ENCODE measurements at places on chromosomes 16 and 17. TPM values are rescaled to one million over a fixed set of nuclear protein-coding genes. Genes with fewer than 3 reads are reported as not detected.

DOC2B gene
- 0.25 TPM for total RNA-seq

MXRA7 gene
- total RNA-seq: 17.4 TPM

TBC1D3B gene
- total RNA-seq: 10.8 TPM

TBC1D3 gene
- total RNA-seq: not detected

FA2H gene
- not detected for total RNA-seq

DNA sequence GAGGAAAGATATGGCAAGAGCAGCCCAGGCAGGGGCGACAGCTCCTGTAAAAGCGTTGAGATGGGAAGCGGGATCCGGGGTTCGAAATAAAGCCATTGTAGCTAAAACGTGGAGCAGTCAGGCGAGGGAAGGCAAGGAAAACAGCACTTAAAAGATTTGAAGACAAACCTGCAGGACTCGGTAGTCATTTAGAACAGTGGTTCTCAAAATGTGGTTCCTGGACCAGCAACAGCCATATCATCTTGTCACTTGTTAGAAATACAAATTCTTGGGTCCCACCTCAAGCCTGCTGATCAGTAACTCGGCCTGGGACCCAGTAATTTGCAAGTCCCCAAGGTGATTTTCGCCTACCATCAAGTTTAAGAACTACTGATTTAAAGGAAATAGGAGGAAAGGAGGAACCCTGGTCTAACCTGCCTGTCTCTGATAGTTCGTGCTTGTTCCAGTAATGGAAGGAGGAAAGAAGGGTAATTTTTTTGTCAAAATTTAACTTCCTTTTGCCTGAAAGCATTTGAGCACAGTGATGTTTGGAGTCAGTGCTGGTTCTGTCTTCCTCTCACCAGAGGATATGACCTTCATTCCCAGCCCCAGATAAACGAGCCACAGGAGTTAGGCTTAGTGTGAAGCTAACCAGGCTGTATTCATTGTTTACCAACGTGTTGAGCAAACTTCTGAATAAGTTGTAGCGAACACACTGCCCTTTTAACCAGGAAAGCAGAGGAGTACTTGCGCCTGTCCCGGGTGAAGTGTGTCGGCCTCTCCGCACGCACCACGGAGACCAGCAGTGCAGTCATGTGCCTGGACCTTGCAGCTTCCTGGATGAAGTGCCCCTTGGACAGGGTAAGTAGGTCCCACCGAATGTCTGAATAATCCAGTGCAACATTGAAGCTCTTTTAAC lies 1.1 kb downstream of the ORC6 start:
- DNase-seq: no peak
- H3K4me3 ChIP-seq: no peak overlapping the region
- H3K27me3 ChIP-seq: no peaks in the 10 kb centered on the region
- H3K27ac ChIP-seq: no peak overlapping the region

GRCh38 chr16:19746561-19746960 lies 28.5 kb downstream of the IQCK start:
- no peak for DNase-seq
- H3K27ac ChIP-seq: no peak overlapping the region
- H3K36me3 ChIP-seq: no peaks in the 10 kb centered on the region
- H3K4me3 ChIP-seq: no peak overlapping the region
- no peaks in the 10 kb centered on the region for H3K4me1 ChIP-seq

- H3K4me3 ChIP-seq: peak overlapping the region; percentile 18
- H3K27ac ChIP-seq: no peak overlapping the region
- H3K36me3 ChIP-seq: peaks cover 2% of the 10 kb centered on the region
- DNase-seq: no peak
Measured at GRCh38 chr17:8632061-8632460, 1.5 kb upstream of the MYH10 start.

- H3K27ac ChIP-seq: no peak overlapping the region
- H3K36me3 ChIP-seq: no peaks in the 10 kb centered on the region
- H3K4me1 ChIP-seq: peaks cover 5% of the 10 kb centered on the region
- H3K27me3 ChIP-seq: peaks cover 9% of the 10 kb centered on the region
- no peak for DNase-seq
Measured at GRCh38 chr17:57051886-57052361, 33.1 kb upstream of the AKAP1 start.

GRCh38 chr16:58243528-58244004 lies 45.7 kb upstream of the CSNK2A2 start:
- H3K4me3 ChIP-seq: peak overlapping the region; percentile 51
- no peak overlapping the region for H3K27ac ChIP-seq
- H3K36me3 ChIP-seq: no peaks in the 10 kb centered on the region
- H3K4me1 ChIP-seq: peaks cover 9% of the 10 kb centered on the region
- DNase-seq: peak; percentile 12
- H3K27me3 ChIP-seq: peaks cover 27% of the 10 kb centered on the region

DNA sequence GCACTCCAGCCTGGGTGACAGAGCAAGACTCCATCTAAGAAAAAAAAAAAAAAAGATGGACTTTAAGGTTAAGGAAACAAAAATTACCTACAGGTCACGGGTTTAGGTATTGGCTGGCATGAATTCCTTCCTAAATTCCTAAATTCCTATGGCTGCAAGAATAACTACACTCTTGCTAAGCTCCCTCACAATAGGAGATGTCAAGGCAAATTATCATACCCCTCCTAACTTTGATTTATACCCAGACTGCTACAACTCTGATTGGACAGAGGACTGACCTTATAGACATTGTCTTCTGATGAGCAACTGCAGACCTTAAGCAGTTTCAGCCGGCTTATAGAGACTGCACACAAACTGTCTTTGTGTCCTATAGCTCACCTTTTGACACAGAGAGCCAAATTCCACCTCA lies 25.1 kb upstream of the TMC7 start:
- H3K27me3 ChIP-seq: peaks cover 6% of the 10 kb centered on the region
- no peak overlapping the region for H3K4me3 ChIP-seq
- H3K27ac ChIP-seq: no peak overlapping the region
- H3K36me3 ChIP-seq: no peaks in the 10 kb centered on the region
- DNase-seq: no peak

- H3K4me1 ChIP-seq: peaks cover 46% of the 10 kb centered on the region
- H3K27ac ChIP-seq: peak overlapping the region; percentile 84
- H3K27me3 ChIP-seq: no peaks in the 10 kb centered on the region
Measured at GRCh38 chr17:49387498-49388289, 25.6 kb upstream of the ZNF652 start.

DNA sequence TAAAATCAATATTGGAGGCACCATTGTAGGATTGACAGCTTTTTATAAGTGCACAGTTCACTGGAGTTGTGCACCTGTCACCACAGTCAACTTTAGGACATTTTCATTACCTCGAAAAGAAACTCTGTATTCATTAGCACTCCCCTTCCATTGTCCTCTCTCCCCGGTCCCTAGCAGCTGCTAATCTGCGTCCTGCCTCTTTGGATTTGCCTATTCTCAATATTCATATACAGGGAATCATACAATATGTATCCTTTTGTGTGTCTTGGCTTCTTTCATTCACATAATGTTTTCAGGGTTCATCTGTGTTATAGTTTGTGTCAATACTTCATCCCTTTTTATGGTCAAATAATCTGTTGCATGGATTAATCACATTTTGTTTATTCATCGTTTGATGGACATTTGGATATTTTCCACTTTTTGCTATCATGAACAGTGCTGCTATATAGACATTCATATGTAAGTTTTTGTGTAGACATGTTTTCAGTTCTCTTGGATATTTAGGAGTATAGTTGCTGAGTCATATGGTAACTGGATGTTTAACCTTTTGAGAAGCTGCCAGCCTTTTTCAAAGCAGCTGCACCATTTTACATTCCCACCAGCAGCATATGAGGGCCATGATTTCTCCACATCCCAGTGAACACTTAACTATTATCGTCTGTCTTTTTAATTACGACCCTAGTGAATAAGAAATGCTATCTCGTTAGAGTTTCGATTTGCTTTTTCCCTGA lies 9.8 kb downstream of the DNAJA3 start:
- DNase-seq: no peak
- H3K27ac ChIP-seq: peak overlapping the region; percentile 57
- no peaks in the 10 kb centered on the region for H3K27me3 ChIP-seq

DNA sequence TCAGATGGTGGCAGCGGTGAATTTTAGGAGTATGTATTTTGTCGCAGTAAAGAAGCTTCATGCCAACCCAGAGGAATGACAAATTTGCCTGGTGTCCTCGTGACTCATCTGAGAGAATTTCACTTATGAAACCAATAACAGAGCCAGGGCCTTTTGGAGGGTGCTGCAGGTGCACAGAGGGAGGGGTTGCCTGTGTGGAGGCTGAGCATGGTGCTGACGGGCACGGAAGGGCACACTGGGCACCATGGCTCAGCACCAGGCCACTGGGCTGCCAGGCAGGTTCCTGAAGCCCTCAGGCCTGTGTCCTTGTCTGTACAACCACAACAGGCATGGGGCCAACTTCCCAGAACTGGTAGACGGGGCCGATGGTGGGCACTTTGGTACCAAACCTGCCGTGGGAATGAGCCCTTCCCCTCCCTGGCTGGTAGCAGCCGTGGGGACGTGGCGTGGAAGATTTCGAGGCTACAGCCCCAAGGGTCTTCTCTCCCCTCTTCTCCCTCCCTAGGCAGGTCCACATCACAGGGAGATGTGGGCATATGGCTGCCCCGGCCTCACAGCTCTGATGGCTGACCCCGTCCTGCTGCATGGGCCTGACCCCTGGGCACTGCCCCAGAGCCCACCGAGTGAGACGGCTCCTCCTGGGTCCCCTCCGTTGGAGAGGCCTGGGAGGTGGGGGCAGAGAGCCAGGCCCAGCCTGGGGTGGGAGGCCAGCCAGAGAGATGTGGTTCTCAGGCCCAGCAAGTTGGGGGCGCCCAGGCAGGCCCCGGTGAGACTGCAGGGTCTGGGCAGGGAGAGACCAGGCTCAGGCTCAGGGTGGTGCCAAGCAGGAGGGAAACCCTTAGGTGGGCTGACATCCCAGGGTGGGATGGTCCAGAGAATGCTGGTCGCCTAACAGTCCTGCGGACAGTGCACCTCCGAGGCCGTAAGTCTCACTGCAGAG lies 30.2 kb upstream of the ZNF469 start:
- DNase-seq: no peak
- no peak overlapping the region for H3K4me3 ChIP-seq
- no peaks in the 10 kb centered on the region for H3K36me3 ChIP-seq
- no peaks in the 10 kb centered on the region for H3K4me1 ChIP-seq

DNA sequence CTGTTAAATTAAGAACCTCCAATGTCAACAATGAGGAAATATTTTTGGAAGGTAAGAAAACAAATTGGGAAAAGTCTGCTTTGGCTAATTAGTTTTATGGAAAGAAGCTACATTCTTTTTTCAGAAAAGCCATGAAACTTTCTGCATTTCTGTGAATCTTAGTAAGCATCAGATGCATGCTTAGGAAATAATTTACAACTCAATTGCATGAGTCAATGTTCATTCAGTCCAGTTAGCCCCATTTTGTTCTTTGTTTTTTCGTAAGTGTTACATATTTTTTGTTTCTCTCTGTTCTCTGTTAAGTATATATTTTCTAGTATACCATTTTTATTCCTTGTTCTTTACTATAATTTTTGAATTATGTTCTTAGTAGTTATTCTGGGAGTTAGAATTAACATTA lies 195.2 kb upstream of the KIF2B start:
- no peaks in the 10 kb centered on the region for H3K27me3 ChIP-seq
- H3K36me3 ChIP-seq: no peaks in the 10 kb centered on the region
- no peak overlapping the region for H3K4me3 ChIP-seq
- no peak for DNase-seq

- H3K4me3 ChIP-seq: no peak overlapping the region
- H3K27ac ChIP-seq: no peak overlapping the region
- DNase-seq: no peak
- H3K4me1 ChIP-seq: peaks cover 5% of the 10 kb centered on the region
- peaks cover 32% of the 10 kb centered on the region for H3K27me3 ChIP-seq
- H3K36me3 ChIP-seq: no peaks in the 10 kb centered on the region
Measured at GRCh38 chr16:17557949-17558348, 87.2 kb upstream of the XYLT1 start.

GRCh38 chr17:339193-340061 lies 13.2 kb downstream of the RPH3AL start:
- H3K36me3 ChIP-seq: no peaks in the 10 kb centered on the region
- no peak overlapping the region for H3K4me3 ChIP-seq
- no peaks in the 10 kb centered on the region for H3K27me3 ChIP-seq
- no peak for DNase-seq

- H3K27ac ChIP-seq: no peak overlapping the region
- DNase-seq: no peak
- no peaks in the 10 kb centered on the region for H3K27me3 ChIP-seq
- H3K36me3 ChIP-seq: no peaks in the 10 kb centered on the region
- H3K4me3 ChIP-seq: no peak overlapping the region
Measured at GRCh38 chr16:75913958-75914357, 187.7 kb upstream of the CPHXL start.

Data from activated T-cell treated with anti-CD3 and anti-CD28 coated beads, Interleukin-2, amount 50 U/mL, for 72 hours (primary cell).